ENCODE measurements at places on chromosomes 6 and 20.

DNA sequence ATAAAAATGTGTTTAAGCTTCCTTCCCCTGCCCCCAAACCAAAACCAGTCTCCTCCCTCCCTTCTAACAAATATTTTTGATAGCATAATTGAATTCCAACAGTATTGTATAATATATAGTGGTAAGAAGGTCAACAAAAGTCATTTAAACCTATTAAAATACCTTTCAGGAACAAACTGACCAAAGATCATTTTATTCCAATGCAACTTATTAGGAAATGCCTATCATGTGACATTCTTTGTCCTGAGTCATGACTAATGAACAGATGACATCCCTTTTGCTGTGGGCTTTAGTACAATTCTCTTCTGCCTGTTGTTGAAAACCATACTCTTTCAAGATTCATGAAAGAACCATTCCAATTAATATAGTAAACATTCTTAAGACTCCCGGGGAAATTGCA is 51.5 kb upstream of the TRAF3IP2 start:
- DNase-seq = no peak

GRCh38 chr6:134720353-134721059 is 229.4 kb downstream of the ALDH8A1 start:
- DNase-seq = no peak

DNA sequence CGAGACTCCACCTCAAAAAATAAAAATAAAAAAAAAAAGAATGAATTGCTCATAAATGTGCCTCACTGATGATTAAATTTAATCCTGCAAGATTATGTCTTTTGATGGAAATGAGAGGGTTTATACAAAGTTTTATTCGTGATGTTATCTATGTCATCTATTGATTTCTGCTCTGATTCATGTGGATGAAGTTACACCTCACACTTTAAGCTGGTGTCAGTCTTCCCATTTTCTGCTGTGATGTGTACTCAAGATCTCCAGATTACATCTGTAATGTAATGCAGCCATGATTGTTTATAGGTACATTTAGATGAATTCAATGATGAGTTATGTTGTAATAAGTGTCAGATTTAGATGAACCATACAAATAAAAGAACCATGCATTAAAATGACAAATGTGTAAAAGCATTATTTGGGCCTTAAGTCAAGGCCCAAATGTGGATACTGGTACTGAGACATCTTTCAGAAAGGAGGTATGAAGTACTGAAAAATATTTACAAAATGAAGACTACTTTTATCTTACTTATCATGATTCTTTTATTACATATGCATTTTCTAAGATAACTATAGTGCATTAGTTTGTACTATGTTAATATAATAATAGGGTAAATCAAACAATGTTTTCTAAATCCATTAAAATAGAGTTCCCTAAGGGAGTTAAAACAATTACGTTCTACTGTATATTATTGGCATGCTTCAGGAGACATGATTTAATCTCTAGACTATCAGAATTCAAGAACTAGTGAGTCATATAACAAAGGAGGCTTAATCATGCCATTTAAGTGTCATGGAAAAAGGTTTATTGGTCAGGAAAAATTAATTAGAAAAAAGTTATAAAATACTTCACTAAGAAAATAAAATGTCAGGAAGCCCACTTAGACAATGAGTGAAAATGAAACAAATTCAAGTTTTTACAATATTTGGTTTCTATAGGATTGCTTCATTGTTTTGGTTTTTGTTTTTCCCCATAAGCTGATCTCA is 34.5 kb downstream of the HCRTR2 start:
- DNase-seq = no peak

GRCh38 chr6:83258517-83258916 is 65.4 kb downstream of the RWDD2A start:
- DNase-seq = no peak

DNA sequence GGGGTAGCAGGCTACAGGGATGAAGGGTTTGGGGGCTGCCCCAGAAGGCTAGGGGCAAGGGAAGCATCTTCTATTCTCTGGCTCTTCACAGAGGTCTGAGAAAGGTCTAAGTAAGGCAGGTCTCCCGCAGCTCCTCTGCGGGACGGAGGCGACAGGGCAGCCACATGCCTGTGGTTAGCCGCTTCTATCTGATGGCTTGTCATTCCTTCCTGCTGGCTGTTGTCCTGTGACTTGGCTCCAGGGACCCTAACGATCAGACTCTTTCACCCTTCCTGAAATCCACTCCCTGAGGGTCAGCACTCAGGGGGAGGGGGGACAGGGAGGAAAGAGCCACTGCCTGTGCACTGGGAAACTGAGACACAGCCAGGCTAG is 673 bp downstream of the CST7 start:
- DNase-seq = peak; percentile 25

- no peak for DNase-seq
Measured at GRCh38 chr6:122701666-122702065, 77.8 kb upstream of the FABP7 start.

- no peak for DNase-seq
Measured at GRCh38 chr20:63119121-63119962, 96.6 kb downstream of the YTHDF1 start.

- DNase-seq = peak; percentile 34
Measured at GRCh38 chr20:58389324-58389967, 417 bp downstream of the VAPB start.

GRCh38 chr6:54681987-54682386 is 164.6 kb upstream of the FAM83B start:
- no peak for DNase-seq

- DNase-seq = no peak
Measured at GRCh38 chr6:149910721-149911151, 12.2 kb downstream of the RAET1G start.

GRCh38 chr6:10482636-10483257 is 38.4 kb upstream of the GCNT2 start:
- DNase-seq = no peak

DNA sequence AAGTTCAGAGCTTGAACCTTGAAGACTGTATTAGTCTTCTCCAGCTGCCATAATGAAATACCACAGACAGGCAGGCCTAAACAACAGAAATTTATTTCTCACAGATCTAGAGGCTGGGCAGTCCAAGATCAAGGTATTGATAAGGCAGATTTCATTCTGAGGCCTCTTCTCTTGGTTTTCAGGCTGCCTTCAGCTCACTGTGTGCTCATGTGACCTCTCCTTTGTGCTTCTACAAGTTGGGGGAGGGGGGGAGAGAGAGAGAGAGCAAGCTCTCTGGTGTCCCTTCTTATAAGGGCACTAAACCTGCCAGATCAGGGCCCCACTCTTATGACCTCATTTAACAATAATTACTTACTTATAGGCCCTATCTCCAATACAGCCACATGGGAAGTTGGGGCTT is 102.6 kb upstream of the RSPO3 start:
- DNase-seq = no peak

DNA sequence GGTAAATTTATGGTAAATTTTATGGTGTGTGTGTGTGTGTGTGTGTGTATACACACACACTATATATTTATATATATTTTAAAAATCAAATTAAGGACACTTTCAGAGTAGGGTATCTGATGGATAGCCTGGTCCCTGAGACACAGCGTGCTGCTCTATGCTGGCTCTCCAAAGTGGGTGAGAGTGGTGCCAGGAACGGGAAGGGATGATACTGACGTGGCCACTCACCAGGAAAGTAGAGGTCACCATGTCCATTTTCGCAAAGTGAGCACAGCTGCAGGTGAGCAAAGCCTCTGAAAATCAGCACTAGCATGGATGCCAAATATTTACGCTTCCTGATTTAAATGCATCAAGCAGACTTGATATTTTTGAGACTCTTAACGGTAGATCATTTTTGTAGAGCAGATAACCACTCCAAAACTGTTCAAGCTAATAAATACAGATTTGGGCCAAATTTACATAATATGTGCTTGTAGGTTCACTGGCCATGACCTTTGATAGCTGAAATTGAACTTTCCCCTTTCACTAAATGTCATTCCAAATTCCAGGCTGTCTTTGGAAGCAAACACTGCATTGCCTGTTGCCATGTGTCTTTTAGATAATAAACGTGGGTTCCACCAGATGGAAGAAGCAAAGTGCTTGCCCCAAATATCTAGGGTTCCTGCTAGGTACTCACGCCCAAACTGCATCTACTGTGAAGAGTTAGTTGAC is 116.6 kb downstream of the ATXN1 start:
- no peak for DNase-seq

DNA sequence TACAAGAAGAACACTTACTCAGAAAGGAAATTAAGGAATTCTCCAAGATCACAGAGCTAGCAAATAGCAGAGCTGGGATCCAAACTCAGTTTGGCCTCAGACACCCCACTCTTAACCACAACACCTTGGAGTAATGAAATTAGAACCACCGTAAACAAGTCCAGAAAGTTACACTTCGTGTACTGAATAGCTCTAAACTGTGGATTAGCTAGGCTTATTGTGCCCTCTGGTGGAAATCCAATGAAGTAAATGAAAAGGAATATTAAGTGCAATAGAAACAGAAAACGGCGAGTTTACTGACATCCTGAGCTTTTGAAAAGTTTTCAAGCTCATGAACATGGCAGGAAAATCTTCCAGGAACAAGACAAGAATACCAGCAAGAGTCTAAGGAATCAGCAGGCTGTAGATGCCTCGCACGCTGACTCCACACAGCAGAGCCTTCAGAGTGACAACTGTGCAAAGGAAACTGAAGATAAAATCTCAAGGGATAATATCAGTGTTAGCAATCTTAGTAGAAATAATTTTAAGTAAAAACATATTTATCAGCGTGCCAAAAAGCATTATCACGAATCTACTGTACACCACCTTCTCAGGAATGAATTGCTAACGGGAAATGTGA is 34.6 kb downstream of the FBXO5 start:
- no peak for DNase-seq

DNA sequence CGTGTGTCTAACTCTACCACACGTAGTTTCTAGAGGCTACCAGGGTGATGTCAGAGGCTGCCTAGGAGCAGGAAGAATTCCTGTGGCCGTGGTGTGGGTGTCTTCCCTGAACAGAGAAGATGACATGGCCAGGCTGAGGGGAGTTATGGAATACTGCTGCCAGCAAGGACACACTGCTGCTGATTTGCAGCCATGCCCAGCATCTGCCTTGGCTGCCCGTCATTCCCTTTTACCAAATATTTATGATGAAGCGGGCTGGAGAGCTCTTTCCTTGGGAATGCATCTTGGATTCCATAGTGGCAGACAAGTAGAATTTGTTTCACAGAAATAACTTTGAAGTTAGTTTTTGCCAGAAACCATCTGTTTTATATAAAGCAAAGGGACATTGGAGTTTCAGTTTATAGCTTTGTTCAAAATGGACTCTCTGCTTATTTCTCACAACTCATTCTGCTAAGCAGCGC is 80.8 kb upstream of the VSTM2L start:
- DNase-seq = no peak

DNA sequence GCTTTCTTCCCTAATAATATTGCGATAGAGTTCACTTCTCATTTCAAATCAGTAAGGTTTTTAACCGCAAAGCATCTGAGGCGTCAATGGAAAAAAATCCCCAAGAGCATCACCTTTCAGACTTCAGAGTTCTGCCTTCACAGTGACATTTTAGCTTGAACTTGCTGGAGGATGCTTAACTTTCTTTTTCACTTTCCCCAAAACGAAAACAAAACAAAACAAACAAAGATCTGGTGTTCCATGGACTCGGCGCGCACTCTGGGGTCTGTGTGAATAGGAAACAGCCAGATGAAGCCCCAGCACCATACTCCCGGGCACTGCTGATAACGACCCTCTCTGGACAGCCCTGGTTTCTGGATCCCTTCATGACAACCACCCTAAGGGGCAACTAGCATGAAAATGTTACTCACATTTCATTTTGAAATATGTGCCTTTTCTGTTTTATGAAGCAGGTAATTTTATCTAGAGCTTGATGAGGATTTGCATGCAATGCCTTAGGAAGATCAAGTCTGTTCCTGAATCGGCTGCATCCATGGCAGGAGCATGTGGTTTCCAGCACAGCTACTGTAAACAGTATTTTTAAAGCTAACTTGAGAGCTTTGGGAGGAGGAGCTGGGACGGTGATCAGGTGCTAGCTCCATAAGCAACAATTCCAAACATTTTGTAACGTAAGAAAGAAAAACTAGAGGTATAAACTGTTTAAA is 44.5 kb downstream of the RAMACL start:
- DNase-seq = no peak

DNA sequence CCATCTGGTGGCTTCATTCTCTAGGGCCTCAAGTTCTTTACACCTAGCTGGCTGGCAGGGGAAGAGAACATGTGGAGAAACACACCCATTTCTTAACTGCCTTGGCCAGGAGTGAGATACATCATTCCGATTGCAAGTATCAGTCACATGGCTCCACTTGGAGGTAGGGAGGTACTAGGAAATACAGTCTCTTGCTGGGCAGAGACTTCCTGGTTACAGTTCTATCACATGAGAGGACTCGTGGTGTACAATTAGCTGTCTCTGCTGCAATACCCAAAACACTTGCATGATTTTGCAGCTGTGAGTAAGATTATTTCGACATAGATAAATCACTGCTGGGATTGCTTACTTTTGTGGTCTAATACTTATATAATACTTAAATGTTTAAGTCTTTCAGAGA is 51.1 kb downstream of the GTF2H5 start:
- DNase-seq = no peak

- DNase-seq = no peak
Measured at GRCh38 chr6:43468748-43469681, 8.4 kb upstream of the TJAP1 start.

DNA sequence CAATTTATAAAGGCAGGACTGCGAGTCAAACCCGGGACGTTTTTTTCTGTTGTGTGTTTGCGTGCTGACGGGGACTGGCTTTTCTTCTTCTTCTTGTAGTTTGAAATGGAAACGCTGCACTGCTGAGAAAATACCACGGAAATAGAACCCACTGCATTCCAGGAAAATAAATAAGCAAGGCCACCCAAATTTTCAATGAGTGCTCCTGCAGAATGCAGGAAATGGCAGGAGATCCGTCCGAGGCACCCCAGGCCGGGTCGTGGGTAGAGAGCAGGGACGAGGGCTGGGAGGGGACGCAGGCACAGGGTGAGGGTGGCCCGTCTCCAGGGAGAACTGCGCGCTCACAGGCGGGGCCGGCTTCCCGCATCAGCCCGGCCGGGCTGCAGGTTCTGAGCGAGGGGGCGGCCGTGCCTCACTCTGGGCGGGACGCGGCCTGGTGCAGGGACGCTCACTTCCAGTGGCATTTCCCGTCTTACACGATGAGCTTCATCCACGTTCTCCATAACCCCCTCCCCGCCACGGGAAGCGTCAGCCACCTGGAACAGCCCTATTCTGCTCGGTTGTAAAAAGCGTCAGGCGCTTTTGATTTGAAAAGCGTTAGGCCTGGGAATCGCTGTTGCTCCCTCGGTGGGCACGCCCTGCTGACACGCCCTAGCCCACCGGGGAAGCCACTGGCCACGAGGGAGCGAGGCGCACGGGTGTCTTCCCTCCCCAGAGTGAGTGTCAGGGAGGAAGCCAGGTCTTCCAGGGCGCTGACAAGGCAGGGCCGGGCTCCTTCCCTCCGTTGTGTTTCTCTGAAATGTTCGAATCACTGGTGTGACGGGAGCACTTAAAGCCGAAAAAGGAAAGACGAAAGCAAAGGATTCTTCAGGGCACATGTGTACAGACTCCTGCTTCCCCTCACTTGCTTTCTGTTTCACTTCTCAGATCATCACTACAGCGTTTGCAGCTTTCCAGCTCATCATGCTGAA is 17.9 kb upstream of the EXOC2 start:
- DNase-seq = peak; percentile 55

Data from stimulated activated naive CD8-positive, alpha-beta T cell treated with anti-CD3 and anti-CD28 coated beads, Interleukin-15, amount 100 ng/mL, for 72 hours (primary cell).